Substantia nigra (tissue), 51 donors: ENCODE measurements at places on chromosomes 4 and X.

DNA sequence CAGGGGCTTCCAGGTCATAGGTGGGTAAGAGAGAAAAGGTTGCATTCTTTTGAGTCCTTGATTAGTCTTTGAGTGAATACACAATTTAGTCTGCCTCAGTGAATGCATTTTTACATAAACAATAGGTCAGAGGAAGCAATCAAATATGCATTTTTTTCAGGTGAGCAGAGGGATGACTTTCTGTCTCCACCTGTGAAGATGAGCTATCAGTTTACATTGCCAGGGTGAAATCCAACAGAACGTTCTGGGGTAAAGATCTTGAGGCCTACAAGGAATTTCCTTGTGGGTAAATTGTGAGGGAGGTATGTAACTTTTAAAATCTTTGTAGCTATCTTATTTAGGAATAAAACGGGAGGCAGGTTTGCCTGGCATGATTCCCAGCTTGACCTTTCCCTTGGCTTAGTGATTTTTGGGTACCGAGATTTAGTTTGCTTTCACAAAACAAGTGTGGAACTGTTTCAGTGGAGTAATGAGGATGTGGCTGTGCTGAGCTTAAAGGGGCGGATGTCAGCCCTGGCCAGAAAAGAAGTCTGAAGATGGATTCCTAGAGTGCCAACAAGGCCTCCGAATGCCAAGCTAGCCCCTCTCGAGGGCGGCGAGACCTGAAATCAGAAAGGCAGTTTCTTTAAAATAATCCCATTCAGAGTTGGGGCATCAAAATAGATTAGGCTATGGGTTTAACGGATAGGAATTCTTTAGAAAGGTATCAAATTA lies 29.5 kb downstream of the TMEM131L start:
- no peak for DNase-seq

GRCh38 chrX:85379174-85379907 lies at the start of gene POF1B:
POF1B (minus strand) TSS chrX:85379665; CDS start chrX:85379454, 211 bp downstream.
- no peak for DNase-seq

GRCh38 chr4:74671080-74671698 lies 123.1 kb downstream of the BTC start:
- DNase-seq: no peak

DNA sequence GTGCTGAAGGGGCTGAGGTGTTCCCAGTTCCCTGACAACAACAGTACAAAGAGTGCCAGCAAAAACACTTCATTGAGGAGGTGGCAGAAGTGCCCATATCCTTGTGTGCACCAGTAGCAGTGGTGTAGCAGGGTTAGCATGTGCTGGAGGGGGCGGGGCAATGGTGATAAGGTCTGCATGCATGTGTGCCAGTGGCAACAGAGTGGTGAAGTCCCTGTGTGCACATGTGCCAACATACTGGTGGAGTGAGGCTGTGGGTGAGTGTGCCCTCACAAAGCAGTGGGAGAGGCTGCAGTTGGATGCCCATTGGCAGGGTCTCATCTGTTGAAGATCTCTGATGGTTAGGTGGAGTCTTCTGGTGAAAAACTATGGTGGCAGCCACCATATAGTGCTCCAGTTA lies 994.6 kb downstream of the PCDH19 start:
- DNase-seq: no peak

DNA sequence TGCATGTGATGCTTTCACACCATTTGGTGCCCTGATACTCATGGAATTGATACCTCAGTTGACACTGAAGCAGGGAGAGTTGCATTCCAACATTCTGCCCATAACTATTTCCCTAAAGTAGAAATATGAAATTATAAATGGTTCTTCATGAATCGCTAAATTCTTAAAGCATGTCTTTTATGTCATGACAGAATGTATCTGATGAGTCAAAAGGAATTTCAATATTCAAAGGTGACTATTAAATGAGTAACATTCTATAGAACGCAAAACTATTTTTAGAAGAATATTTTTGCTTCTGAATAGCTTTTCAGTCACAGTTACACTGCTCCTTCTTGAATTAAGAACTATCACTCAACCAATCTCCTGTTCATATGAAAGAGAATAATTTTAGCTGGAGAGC lies 152.8 kb downstream of the ADGRA3 start:
- no peak for DNase-seq

DNA sequence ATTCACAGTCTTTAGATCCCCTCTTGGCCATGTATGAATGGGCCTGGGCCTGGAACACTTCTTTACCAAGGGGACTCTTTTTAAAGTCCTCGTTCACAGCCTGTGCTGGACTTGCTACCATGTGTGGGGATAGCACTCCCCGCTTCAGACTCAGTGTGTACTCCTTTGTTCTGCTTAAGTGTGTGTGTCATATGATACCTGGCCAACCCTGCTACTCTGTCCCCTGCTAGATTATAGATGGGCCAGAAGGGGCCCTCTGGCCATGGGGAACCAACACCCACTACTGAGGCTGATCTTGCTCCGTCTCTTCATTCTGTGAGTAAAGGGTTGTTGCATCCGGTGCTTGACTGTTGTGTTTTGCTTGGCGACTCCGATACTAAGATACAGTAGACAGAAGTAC lies 8.0 kb downstream of the CCDC110 start:
- DNase-seq: no peak
